Breast epithelium (tissue), 4 donors: ENCODE measurements at places on chromosomes 13 and 19. TPM values are rescaled to one million over a fixed set of nuclear protein-coding genes. Genes with fewer than 3 reads are reported as not detected.

The FAM83E gene
- 5.6 TPM for total RNA-seq

The OLFM2 gene
- total RNA-seq = 42.6 TPM

The AMER2 gene
- total RNA-seq = not detected

- DNase-seq = no peak
Observed at GRCh38 chr19:45958769-45959516, 14.7 kb downstream of the NOVA2 start.

DNA sequence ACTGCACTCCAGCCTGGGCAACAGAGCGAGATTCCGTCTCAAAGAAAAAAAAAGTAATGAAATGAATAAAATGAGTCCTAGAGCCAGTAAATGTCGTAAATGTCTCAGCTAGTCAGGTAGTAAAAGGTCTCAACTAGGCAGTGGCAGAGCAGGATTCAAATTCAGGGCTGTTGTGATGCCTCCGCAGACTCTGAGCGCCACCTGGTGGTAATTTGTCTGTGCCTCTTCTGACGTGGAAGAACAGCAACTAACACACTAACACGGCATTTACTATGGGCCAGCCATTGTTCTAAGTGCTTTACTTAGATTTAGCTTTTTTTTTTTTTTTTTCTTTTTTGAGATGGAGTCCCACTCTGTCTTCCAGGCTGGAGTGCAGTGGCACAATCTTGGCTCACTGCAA, 30.2 kb downstream of the CYP2F1 start:
- peak; percentile 66 for DNase-seq

- DNase-seq = no peak
Observed at GRCh38 chr13:73001971-73002370, 56.8 kb upstream of the KLF5 start.

DNA sequence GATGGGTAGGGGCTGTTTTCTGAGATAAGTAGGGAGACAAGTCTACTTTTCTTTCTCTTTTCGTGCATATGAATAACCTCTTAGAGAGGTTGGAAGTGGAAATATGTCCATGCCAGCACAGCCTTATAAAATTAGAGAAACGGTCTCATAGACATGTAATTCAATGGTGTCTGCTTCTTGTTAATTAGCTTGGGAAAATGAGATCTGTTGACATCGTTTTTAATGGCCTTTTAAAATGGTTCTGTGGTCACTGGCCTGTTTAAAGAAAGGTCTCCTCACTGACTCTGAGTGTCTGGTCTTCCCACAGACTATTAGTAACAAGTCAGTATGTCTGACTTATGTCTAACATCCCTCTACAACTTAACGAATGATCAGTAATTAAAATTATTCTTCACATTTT, 487.1 kb downstream of the SLITRK6 start:
- no peak for DNase-seq

DNA sequence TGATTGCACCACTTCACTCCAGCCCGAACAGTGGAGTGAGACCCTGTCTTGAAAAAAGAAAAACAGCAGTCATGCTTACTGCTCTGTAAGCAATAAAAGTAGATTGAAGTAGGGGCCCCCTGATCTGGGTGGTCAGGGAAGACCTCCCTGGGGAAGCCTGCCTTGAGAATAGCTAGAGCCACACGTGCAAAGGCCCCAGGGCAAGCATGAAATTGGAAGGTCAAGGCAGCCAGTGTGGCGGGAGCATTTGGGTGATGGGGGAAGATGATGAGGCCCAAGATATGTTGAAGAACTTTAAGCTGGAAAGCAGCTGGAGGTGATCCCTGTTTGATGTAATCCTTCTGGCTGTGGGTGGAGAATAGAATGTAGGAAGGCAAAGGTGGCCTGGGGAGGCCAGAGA, 104.4 kb downstream of the SIPA1L3 start:
- no peak for DNase-seq
